Spleen (tissue), 13 donors: ENCODE measurements at places on chromosomes 2 and 18. TPM values are rescaled to one million over a fixed set of nuclear protein-coding genes. Genes with fewer than 3 reads are reported as not detected.

IHH gene
- not detected for total RNA-seq

DNA sequence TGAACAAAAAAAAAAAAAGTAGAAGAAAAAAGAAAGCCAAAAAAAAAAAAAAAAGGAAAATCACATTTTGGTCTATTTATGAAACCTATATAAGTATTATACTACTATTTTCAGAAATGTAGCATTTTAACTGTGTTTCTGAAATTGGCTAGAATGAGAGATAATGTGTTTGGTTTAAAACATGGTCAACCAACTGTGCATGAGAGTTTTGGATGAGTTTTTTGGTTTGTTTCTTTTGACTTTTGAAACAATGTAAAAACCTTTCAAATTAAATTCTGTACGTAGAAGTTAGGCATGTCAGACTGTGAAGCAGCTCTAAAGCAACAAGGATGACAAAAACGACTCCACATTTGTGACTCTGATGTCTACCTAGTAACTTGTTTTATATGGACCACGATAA lies 34.6 kb downstream of the SPC25 start:
- no peak overlapping the region for H3K27ac ChIP-seq
- no peak for DNase-seq
- no peak overlapping the region for H3K4me3 ChIP-seq
- H3K36me3 ChIP-seq: no peaks in the 10 kb centered on the region
- no peaks in the 10 kb centered on the region for H3K27me3 ChIP-seq

GRCh38 chr18:25798046-25798445 lies 292.4 kb downstream of the SS18 start:
- H3K4me3 ChIP-seq: no peak overlapping the region
- H3K36me3 ChIP-seq: no peaks in the 10 kb centered on the region
- H3K27ac ChIP-seq: no peak overlapping the region
- H3K27me3 ChIP-seq: no peaks in the 10 kb centered on the region

DNA sequence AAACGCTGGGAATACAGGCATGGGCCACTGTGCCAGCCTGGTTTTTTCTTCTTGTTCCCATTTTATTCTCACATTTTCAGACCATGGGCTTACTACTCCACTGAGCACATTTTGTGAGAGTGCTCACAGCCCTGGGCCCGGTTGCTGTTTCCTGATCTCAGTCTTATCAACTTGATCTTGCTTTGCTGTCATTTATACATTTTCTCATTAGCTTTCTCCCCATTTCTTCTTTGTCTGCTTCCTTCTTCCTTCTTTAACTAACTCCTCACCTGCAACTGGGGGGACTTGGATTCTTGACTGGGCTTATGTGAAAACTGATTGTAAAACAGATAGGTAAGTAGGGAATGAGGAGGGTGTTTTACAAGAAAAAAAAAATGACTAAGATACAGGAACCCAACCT lies 117.3 kb downstream of the PLB1 start:
- H3K27ac ChIP-seq: no peak overlapping the region
- peak; percentile 38 for DNase-seq
- no peaks in the 10 kb centered on the region for H3K27me3 ChIP-seq
- H3K4me1 ChIP-seq: no peaks in the 10 kb centered on the region

GRCh38 chr2:182004945-182005520 lies 19.4 kb downstream of the PPP1R1C start:
- H3K27ac ChIP-seq: no peak overlapping the region
- H3K36me3 ChIP-seq: no peaks in the 10 kb centered on the region
- H3K27me3 ChIP-seq: no peaks in the 10 kb centered on the region
- DNase-seq: no peak
- no peak overlapping the region for H3K4me3 ChIP-seq

- peaks cover 4% of the 10 kb centered on the region for H3K4me1 ChIP-seq
- no peak overlapping the region for H3K27ac ChIP-seq
- H3K27me3 ChIP-seq: no peaks in the 10 kb centered on the region
- no peak for DNase-seq
Observed at GRCh38 chr2:181959508-181959907, 26.1 kb upstream of the PPP1R1C start.

- H3K36me3 ChIP-seq: no peaks in the 10 kb centered on the region
- H3K4me3 ChIP-seq: no peak overlapping the region
Observed at GRCh38 chr2:8151888-8152287, 530.0 kb upstream of the ID2 start.

GRCh38 chr2:41853427-41854191 lies 194.2 kb upstream of the PKDCC start:
- H3K27me3 ChIP-seq: no peaks in the 10 kb centered on the region
- no peak overlapping the region for H3K27ac ChIP-seq
- DNase-seq: no peak
- no peaks in the 10 kb centered on the region for H3K36me3 ChIP-seq
- no peaks in the 10 kb centered on the region for H3K4me1 ChIP-seq
